ENCODE measurements at places on chromosomes 12 and 14.
A peak's percentile ranks its signal among the peaks of the same experiment; 100 is the strongest.

DNA sequence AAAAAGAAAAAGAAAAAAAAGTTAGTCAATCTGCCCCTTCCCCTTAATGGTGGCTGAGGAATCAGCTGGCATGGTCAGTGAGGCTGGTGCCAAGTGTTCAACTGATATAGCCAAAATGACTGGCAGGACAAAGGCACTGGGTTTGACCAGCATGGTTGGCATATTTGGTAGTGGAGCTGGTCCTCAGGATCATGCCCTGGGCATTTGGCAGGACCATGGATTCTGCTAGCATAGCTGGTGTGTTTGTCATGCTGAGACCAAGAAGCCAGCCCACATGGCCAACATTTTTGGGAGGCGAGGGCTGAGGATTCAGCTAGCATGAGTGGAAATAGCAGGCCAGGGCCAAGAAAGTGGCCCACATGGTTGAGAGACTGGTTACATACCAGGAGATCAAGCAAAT is 136.5 kb downstream of the FBXL14 start:
- no peak for DNase-seq

DNA sequence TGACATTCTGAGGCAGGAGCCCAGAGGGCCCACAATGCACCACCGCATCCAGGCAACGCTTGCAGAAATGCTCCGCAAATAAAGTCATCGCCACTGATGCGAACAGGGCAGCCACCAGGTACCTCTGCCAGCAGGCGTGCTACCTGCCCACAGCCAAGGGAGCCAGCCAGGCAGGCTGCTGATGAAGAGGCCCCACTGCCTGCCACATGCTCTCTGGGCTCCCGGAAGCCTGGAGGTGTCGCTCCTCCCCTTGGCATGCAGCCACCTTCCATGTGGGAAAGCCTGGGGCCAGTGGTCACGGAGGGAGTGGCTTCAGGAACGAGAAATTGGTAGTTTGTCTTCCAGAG is 14.7 kb downstream of the GPR132 start:
- DNase-seq: no peak

- no peak for DNase-seq
Observed at GRCh38 chr14:28676479-28676878, 90.1 kb upstream of the FOXG1 start.

GRCh38 chr14:104639885-104640548 is 35.4 kb upstream of the TMEM179 start:
- peak; percentile 61 for DNase-seq

- DNase-seq: no peak
Observed at GRCh38 chr14:32044454-32044853, 32.6 kb upstream of the ARHGAP5 start.

- no peak for DNase-seq
Observed at GRCh38 chr14:95549656-95550585, 15.1 kb downstream of the GLRX5 start.

- no peak for DNase-seq
Observed at GRCh38 chr14:23633160-23633701, 2.9 kb upstream of the DHRS2 start.

- DNase-seq: no peak
Observed at GRCh38 chr12:78835493-78835892, 29.1 kb upstream of the SYT1 start.

DNA sequence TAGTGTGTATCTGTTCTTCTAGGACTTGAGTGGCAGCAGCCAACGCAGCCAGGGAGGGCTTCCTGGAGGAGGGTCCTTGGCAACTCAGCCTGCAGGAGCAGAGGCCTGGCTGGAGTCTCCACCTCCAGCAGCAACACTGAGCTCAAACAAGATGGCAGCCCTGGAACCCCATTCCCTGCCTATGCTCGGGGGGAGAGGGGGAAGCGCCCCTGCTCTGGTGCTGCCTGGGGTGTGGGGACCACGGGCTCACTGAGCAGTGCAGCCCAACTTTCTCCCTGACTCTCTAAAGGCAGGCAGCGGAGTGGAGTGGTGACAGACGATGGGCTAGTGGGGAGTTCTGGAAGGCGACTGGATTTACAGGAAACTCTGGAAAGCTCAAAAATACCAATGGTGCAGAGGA is 160.7 kb downstream of the CALM1 start:
- no peak for DNase-seq

DNA sequence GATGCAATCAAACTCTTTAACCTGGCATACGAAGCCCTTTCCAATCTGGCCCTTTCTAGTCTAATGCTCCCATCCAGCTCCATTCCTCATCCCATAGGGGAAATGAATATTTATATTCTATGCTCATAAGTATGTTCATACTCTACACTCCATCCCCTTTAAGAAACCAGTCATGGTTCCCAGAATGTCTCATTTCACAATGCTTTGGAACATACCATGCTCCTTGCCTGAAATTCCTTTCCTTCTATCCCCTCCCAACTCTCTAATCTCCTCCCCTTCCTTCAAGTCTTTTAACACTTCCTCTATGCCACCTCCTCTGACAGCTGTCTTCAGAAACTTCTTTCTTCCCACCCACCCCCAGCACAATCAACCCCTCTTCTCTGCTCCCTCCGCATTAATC is 207.0 kb upstream of the CAND1 start:
- DNase-seq: no peak

DNA sequence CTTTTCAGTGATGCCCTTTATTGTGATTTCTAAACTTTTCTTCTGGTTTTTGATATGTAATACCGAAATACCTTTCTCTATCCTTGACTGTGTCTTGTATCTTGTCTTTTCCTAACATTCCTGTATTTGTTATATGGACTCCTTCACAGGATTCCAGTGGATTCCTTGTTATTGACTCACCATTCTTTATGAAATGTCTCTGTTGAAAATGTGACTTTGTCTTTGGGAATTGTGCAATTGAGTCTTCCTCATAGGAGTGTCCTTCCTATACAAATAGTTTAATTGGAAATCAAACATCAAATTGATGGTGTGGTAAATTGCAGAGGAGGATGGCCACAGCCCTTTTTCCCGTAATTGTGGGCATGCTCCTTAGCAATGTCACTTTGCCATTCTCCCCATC is 296.6 kb upstream of the KITLG start:
- DNase-seq: no peak

All from activated B cell treated with CpG ODN at 0.5 μM for 24 hours (primary cell).